Stimulated activated CD4-positive, alpha-beta T cell treated with anti-CD3 and anti-CD28 coated beads, Interleukin-15, amount 100 ng/mL, for 24 hours (primary cell): ENCODE measurements at places on chromosomes 3 and 15.
A peak's percentile ranks its signal among the peaks of the same experiment; 100 is the strongest.

DNA sequence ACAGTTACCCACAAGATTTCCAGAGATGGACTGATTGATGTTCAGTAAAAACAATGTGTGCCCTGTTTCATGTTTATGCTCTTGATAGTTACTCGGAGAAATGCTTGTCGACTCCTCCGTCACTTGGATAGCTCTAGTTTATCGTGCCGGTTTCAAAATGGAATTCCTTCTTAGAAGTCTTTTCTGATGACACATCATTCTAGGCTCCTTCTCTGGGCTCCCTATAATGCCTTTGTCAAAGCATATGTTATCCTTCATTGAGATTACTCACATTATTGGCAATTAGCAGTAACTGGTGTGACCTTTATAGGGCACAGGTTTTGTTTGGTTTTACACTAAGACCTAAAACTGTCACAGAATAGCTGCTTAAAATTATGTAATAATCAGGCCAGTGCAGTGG lies 201.8 kb downstream of the CNTN6 start:
- no peak for DNase-seq

DNA sequence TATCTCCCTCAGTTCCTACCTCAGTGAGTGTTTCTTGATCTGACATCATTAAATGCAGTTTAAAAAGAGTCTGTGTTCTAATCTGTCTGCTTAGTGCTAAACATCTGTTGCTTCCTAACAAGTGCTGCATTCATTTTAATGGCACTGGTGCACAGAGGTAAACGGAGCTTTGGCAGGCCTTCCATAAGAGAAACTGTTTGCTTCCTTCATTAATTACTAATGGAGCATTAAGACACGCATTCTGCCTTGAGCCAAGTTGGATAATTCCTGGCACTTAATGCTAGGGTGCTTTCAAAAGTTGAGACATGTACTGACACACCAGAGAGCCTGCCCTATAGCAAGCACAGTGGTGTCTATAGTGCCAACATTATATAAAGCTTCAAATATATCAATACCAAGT lies 34.7 kb downstream of the SCG5 start:
- DNase-seq = no peak

GRCh38 chr3:159944781-159945180 lies 43.9 kb upstream of the IL12A start:
- DNase-seq = no peak

DNA sequence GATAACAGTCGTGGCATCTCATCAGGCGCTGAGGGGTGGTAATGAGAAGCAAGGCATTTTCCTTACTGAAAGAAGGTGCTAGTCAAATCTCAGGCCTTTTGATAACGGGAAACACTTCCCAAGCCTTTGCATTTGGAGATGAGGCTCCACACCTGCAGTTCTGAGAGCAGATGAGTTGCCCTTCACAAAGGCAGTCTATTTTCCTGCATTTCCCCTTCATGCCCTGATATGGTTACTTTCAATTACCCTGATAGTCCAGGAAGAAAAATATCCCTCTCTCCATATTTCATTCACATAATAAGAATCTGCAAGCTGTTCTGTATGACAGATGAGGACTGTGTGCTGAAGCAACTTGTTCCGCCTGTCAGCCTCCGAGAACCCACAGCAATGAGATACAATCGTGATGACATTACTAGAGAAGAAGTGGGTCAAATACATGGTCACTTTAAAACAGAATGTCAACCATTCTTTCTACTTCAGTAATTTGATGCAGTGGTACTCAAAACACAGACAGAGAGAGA lies 25.0 kb downstream of the FHIT start:
- no peak for DNase-seq

DNA sequence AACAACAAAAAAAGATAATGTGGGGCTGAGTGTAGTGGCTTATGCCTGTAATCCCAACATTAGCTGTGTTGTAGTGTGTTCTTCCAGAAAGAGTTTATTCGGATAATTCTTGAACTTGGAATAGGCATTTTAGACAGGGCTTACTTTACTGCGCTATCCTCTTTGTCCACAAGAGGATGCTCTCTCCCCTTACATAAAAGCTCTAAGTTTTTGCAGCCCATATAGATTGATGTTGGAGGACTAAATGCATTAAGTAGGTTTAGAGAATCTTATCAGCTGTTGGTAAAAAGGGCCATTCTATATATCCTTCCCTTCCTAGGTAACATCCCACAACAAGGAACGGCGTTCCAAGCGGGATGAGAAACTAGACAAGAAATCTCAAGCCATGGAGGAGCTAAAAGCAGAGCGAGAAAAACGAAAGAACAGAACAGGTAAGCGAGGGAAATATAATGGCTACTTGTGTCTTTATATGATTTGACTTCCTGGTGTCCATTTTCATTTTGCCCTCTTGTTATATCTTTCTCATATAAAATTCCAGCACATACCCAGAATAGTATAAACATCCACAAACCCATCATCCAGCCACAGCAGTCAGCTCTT lies 27.8 kb upstream of the ITPKA start:
- DNase-seq = no peak

GRCh38 chr15:53611145-53611920 lies 148.1 kb downstream of the WDR72 start:
- no peak for DNase-seq

GRCh38 chr15:84944861-84945260 lies 36.8 kb upstream of the PDE8A start:
- DNase-seq = no peak

DNA sequence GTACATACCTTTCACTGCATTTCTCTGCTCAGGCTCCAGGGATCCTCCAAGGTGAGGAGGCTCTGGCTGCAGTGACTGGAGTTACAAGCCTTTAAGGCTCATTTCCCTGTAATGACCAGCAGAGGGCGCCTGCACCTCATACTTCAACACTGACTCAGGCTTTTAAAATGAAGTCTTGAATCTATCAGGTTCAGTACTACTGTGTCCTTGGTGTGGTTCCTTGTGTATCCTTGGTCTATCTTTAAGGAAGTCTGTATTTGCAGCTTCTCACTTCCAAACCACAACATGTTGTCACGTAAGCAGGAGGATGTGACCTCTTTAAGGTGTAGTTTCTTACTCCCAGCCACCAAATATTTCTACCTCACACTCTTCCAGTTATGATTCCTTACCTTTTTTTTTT lies 122.5 kb upstream of the ZBED2 start:
- DNase-seq = peak; percentile 66

- no peak for DNase-seq
Observed at GRCh38 chr3:131602011-131602779, 99.4 kb upstream of the MRPL3 start.

GRCh38 chr3:48423241-48423882 lies 6.5 kb downstream of the PLXNB1 start:
- no peak for DNase-seq

GRCh38 chr3:140370686-140371085 lies 307.2 kb upstream of the TRIM42 start:
- DNase-seq = no peak
